ENCODE measurements at places on chromosomes 12 and 14. TPM values are rescaled to one million over a fixed set of nuclear protein-coding genes. Genes with fewer than 3 reads are reported as not detected.

GRCh38 chr12:54958048-54958658 is 26.4 kb downstream of the TESPA1 start:
- DNase-seq, result no peak

PROX2 gene
- not detected for total RNA-seq

- DNase-seq, result peak; percentile 83
Measured at GRCh38 chr14:23544511-23545447, 6.8 kb downstream of the ZFHX2 start.

FGF23 gene
- total RNA-seq, result not detected

GRCh38 chr12:6950401-6950801 is 755 bp upstream of the PTPN6 start:
- peak; percentile 22 for DNase-seq

DNA sequence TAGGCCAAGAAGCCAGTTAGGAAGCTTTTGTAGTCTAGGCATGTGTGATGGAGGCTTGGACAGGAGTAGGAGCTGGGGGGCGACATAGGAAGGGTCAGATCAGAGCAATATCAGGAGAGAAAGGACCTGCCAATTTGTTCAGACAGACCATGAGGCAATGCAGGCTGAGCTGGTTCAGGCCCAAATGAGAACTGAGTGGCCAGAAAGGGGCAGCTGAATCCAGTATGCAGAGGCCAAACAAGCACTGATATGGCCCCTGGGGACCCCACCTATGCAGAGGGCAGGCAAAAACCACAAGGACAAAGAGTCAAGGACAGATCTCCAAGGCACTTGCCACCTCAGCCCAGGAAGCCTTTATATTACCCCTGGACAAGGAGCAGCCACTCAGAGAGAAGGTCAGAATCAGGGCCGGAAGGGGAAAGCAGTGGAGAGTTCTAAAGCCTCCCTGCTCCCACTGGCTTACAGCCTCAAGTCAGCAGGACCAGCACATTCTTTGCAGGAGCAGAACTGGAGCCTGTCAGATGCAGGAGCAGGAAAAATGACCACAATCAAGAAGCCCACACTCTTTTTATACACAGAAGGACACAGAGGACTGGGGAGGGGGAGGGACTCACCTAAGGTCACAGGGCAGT is 37.2 kb downstream of the CLMN start:
- no peak for DNase-seq

TAS2R20 gene
- total RNA-seq, result 0.46 TPM

DNA sequence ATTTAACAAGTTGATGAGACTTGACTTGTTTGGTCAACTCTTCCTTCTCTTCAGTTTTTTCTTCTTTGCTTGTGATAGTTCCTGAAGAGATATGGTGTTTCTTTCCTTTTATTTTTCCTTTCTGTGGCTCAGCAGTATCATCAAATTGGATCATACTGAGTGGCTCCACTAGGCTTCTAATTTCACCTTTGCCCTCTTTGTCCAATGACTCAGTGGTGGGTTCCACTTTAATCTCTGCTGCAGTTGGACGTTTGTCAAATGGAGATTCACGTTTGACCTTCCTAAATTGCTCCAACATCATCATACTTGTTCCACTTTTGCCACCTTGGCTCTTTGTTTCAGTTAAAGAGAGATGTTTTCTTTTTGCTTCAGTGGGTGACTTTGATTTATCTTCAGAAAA is 41.5 kb downstream of the FAM186A start:
- DNase-seq, result no peak

DNA sequence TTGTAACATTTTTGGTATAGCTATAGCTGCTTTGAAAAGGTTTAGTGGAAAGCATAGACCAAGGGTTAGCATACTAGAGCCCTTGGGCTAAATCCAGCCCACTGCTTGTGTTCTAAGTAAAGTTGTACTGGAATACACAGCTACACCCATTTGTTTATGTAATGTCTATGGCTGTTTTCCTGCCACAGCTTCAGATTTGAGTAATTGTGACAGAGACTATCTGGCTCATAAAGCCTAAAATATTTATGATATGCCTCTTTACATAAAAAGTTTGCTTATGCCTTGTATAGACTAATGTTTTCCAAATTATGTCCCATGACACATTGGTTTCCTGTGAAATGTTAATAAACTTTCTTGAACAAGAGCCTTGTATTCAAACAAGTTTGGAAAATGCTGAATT is 234.8 kb upstream of the ATP2B1 start:
- no peak for DNase-seq

FGF6 gene
- not detected for total RNA-seq

RTL1 gene
- not detected for total RNA-seq

RHOJ gene
- total RNA-seq, result 18.3 TPM

DNA sequence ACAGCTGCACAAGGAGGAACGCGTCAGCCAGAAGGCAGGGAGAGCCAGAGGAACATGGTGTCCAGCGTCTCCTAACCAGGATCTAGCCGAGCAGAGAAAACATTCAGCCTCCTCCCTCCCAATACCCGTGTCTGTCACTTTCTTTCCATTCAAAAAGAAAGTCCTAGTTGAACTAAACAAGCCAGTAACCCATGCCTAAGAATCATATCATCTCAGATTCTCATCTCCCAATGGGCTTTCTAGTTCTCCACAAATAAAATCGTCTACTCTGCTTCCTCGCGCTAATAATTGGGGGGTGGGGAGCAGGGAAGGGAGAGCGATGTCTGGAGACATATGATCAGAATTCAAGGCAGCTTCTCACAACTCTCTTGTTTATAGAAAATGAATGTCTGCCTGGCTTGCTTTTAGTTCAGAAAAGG is 7.4 kb downstream of the NKX2-1 start:
- no peak for DNase-seq

DNA sequence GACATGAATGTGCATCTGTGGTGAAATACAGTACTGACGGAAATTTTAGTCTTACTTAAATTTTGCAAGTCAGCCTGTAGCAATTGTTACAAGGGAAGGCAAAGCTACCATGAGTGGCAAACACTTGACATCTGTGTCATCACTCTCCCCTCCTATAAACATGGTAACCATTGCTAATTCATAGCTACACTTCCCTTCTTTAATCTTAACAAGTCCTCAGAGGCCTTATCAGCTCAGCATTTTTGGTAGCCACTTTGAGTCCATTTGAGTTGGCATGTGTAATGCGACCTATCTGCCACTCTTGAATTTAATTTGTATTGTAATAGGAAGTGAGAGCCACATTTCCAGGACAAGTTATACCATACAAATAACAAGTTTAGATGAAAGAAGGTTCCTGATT is 218.1 kb downstream of the RMST start:
- DNase-seq, result no peak

CLEC2A gene
- not detected for total RNA-seq

DNA sequence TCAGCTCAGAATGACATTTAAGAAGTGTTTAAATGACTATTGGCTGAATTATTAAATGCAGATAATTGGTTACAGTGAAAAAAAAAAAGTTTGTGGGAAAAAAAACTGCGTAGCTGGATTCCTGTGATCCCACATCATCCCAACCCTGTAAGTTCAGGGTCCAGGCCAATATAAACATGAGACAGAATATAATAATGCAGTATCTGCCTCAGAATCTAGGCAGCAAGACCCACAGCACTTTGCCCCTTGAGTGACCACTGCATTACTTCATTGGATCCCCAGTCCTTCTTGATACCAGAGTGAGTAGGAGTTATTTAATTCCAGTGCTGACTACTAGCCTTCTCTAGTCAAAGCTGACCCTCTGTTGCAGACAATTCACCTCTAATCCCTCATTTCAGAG is 272.6 kb downstream of the CCER1 start:
- no peak for DNase-seq

GRCh38 chr14:39393289-39393688 is 38.9 kb downstream of the FBXO33 start:
- no peak for DNase-seq

- no peak for DNase-seq
Measured at GRCh38 chr12:122518908-122519307, 7.8 kb downstream of the RSRC2 start.

DNA sequence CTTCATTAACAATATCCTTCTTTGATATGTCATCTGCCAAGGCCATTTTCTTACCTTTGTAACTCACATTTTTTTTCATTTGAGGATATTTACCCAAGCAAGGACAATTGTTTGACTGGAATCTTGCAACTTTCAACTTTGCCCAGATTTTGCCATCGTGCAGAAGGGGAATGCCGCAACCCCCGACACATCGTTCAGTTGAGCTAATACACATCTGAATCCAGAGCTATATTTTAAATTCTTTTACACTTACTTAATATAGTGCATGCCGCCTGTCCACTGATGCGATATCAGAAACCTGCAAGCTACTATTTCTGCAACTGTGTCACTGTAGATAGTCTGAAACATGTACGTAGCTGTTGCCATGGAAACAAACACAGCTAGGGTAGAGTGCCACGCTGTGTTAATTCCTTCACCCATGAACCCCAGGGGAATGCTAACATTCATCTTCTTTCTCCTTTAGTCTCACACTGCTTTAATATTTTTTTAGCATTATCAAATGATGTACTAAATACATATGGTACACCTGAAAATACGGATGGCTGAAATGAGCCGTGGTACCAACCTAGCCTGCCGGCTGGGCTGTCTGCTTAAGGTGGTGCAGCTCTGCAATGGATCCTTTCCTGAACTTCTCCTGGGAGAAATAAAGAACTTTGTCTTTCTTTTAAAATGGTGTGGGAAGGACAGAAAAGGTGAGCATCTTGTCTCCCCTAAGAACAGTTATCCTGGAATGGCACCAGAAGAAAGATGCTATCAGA is 77.0 kb upstream of the FOXN3 start:
- DNase-seq, result no peak

PCNX4 gene
- total RNA-seq, result 23.5 TPM

DNA sequence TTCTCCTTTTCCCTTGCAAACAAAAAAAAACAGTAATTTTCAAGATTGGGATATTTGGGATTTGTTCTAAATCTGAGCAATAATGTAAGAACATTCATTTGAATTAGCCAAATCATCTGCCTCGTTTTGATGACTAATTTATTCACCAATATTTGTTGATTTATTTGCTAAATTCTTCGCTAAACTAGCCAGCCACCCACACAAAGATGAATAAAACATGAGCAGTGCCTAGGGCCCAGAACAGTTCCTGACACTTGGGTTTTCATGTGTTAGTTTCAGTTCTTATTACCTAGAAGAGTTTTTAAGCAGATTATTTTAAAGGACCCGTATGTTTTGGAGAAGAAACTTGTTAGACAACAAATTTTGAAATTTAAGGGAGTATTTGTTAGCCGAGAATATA is 1.4 kb downstream of the ETNK1 start:
- DNase-seq, result no peak

DNA sequence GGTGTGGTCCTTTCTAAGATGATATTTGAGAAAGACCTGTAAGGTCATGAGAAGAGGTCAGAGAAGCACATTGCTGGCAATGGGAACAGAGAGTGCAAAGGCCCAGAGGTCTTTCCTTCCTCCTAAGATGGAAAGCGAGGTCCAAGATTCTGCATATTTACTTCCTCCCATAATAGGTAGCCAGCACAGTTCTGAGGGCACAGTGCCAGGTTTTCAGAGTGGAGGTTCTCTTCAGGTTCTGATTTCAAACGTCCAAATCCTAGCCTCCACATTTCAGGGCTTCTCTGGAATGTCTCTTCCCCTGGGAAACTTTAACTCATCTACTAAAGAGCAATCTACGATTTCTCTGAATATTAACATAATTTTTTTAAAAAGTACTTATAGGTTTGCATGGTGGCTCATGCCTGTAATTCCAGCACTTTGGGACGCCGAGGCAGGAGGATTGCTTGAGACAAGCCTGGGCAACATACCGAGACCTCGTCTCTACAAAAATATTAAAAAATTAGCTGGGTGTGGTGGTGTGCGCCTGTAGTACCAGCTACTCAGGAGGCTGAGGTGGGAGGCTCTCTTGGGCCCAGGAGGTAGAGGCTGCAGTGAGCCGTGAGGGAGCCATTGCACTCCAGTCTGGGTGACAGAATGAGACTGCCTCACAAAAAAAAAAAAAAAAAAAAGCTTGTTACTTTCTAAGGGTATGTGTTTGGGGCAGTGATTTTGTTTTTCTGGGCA is 526 bp upstream of the MRPL42 start:
- no peak for DNase-seq

DNA sequence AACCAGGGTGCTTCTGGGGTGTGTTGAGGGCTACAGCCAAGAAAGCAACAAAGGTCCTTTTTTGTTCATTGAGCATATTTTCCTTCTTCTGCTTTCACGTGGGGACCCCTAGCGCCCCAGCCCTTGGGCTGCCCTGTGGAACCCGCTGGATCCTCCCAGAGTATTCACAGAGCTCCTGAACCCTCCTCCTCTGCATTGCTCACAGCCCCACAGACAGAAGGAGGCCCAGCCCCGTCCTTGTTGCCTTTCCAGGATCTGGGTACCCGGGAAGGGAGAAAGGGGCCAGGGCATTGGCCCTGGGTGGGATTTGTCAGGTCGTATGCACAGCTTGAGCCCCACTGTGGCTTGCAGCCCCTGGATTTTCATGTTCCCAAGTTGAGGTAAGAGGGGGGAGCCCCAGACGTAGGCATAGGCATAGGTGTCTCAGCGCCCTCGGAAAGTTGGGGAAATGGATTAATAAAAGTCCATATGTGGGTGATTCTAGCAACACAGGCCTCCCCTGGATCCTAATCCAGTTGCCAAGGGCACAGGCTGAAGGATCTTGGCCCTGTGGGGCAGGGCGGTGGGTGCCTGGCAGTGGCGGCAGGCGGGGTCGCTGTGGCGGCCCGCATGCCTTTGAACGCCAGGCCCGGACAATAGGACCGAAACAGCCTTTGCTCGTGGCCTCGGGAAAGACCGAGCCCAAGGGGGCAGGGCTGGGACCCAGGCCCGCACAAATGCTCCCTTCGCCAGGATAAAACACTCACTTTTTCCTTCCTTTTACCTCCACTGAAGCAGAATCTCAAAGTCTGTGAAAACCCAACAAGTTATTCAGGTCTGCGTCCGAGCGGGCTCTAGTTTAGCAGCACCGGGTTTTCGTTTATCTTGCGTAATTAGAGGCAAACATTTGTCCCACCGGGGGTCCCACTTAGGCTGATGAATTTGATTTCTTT is 3.0 kb upstream of the HOXC10 start:
- no peak for DNase-seq

GRCh38 chr14:68809524-68809923 is 16.7 kb upstream of the ZFP36L1 start:
- no peak for DNase-seq

RFX4 gene
- not detected for total RNA-seq

GRCh38 chr12:53268630-53269562 is 797 bp downstream of the ESPL1 start:
- DNase-seq, result no peak

GAS2L3 gene
- 2.7 TPM for total RNA-seq

GRCh38 chr14:32256576-32256975 is 53.5 kb upstream of the RNU6-8 start:
- DNase-seq, result no peak

OR6C2 gene
- total RNA-seq, result not detected

All from Right ventricle myocardium inferior (tissue), 1 donor.